Right atrium auricular region (tissue), 2 donors: ENCODE measurements at places on chromosomes 7 and 10.
A peak's percentile ranks its signal among the peaks of the same experiment; 100 is the strongest.

DNA sequence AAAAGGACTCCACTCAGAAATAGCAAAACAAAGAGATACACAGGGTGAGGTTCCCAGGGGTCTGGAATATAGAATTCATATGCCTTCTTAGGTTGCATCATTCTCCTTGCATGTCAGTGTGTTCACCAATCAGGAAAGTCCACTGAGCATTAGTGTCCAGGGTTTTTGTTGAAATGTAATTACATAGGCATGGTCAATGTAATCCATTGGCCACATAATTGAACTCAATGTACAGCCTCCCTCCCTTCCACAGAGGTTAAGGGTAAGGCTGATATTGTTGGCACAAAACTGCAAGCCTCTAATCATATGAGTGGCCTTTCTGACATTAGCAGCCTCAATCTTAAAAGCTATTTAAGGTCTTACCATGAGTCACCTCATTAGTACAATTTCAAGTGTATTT is 736.1 kb upstream of the VSTM2A start:
- no peak for DNase-seq

GRCh38 chr10:16856092-16856491 is 38.9 kb upstream of the RSU1 start:
- no peak for DNase-seq

DNA sequence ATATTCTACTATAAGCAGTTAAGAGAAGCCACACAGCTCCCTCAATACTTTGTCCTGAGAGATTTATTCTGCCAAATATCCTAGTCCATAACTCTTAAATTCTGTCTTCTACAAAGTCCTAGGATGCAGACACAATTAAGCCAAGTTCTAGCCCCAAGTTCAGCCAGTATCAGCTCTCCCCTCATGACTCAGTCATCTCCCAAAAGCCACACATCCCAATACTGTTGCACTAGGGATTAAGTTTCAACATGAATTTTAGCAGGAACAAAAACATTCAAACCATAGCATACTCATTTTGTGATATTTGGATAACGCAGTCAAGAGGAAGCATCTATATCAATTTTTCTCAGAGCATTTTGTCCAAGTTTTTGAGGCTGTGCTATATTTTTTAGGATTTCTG is 277.4 kb downstream of the FZD1 start:
- no peak for DNase-seq

DNA sequence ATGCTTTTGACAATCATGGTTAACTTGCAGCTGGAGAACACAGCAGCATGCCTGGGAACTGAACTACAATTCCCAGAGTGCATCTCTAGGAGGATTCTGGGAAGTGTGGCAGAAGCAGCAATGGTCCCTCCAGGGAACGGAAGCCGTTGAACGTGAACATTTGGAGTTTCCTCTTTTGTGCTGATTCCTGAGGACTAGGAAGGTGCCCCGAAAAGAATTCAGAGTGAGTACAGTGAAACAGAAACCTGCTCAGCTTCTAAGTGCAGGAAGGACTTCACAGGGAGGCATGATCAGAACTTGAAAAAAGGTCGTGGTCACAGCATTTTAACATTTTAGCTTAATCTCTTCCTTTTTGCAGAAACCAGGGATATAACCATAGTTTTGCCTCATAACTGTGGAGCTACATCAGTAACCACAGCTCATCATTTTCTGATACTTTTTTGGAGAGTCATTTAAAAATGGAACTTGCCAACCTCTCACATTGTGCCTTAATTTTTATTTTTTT is at the start of gene NUDT13:
Gene NUDT13, plus strand, starts transcription at position 111 of the 505 bp plus-strand sequence. CDS start 3,911 bp downstream, outside the sequence.
- DNase-seq = peak; percentile 80

- DNase-seq = no peak
These were observed 76.1 kb downstream of the PDSS1 start for GRCh38 chr10:26773633-26774032.

GRCh38 chr10:88661018-88661417 is 3.2 kb upstream of the LIPF start:
- DNase-seq = no peak

DNA sequence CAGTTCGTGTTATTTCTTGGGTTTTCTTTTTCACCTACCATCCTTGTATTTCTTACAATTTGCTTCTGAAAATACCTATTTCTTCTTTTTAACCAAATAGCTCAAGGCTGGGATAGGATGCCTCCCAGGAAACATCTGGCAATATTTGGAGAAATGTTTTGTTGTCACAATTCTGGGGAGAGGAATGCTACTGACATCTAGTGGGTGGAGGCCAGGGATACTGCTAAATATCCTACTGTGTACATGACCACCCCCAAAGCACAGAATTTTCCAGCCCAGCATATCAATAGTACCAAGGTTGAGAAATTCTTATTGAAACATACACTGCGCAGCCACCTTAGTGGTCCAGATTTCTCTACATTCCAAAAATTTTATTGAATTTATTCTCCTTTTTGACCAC is 55.5 kb downstream of the CNTNAP2 start:
- DNase-seq = no peak

- DNase-seq = no peak
These were observed 173.0 kb downstream of the HERPUD2 start for GRCh38 chr7:35521941-35522340.

DNA sequence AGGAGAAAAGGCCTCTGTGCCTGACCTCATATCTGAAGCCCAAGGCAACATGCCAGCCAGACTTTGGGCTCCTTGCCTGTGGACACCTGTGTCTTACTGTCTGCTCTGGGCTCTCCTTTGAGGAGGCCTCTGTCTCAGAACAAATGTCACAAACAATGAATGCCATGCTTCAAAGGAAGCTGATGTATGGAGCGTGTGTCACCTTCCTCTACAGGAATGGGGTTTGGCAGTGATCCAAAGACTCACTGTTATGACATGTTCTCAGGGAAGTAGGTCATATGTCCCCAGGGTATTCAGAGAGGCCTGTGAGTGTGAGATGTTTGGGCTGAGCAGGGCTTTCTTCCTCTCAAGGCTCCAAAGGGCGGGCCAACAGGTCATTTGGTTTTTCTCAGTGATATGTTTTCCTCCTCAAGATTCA is 38.4 kb downstream of the PTPRE start:
- peak; percentile 54 for DNase-seq

GRCh38 chr7:31256506-31256905 is 84.0 kb downstream of the NEUROD6 start:
- no peak for DNase-seq

GRCh38 chr7:20440472-20441105 is 109.9 kb downstream of the ITGB8 start:
- DNase-seq = no peak

- peak; percentile 90 for DNase-seq
These were observed 4.3 kb upstream of the MARVELD1 start for GRCh38 chr10:97708976-97709946.

DNA sequence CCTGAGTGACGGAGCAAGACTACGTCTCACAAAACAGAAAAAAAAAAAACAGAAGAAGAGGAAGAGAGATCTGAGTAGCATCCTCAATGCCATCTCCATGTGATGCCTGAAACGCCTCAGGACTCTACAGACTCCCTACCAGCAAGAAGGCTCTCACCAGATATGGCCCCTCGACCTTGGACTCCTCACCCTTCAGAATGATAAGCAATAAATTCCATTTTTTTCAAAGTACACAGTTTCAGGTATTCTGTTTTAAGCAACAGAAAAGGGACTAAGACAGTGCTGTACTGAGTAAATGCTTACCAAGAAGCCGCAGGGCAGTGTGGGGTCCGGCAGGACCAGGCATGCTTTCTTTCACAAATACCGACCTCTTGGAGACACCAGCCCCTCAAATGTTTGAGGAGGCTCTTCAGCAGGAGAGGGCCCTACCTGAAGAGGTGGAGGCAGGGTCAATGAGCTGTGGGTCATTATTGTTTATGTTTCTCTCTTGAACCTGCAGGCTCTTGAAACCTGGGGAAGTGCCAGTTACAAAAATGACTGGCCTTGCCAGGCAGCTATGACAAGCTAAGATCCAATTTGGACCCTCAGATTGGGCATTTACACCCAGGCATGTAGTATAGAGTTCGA is 204.1 kb upstream of the LYZL1 start:
- no peak for DNase-seq

GRCh38 chr10:789831-790701 is 100.6 kb upstream of the DIP2C start:
- DNase-seq = peak; percentile 54

GRCh38 chr10:35058134-35058533 is 32.0 kb downstream of the CUL2 start:
- no peak for DNase-seq

- DNase-seq = no peak
These were observed 14.6 kb downstream of the PARP12 start for GRCh38 chr7:140048138-140048537.

DNA sequence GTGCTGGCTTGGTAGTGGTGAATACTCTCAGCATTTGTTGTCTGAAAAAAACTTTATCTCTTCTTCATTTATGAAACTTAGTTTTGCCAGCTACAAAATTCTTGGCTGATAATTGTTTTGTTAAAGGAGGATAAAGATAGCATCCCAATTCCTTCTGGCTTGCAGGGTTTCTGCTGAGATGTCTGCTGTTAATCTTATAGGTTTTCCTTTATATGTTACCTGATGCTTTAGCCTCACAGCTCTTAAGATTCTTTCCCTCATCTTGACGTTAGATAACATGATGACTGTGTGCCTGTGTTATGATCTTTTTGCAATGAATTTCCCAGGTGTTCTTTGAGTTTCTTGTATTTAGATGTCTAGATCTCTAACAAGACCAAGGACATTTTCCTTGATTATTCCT is 9.9 kb upstream of the MRPS33 start:
- no peak for DNase-seq

GRCh38 chr10:30396293-30396692 is 37.7 kb upstream of the MAP3K8 start:
- no peak for DNase-seq

- DNase-seq = no peak
These were observed 60.2 kb downstream of the STK17A start for GRCh38 chr7:43642897-43643630.

GRCh38 chr7:118184565-118184940 is 589 bp downstream of the LSM8 start:
- DNase-seq = no peak

DNA sequence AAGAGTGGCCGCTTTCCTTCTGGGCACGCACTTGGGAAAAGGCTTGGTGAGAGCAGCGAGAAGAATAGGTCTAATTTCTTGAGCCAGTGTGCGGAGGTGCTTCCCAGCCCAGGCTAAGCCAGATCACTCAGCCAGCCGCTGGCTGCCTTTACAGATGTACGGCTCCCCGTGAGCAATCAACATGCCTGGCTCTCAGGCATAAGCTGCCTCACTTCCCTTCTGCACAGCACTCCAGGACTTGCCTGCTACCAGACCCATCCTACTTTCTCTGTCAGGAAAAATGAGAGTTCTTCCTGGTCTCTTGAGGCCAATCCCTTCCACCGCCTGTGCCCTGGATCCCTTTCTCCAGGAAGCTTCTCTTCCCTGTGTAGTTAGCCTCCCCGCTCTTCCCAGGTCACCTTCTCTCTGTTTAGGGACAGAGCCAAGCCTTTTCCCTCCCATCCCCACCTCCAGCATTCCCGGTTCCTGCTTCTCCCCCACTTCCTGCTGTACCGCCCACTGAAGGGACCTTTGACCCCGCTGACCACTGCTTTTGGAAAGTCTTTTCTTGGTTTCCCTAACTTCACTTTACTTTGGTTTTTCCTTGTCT is 1.1 kb upstream of the ACTR3C start:
- DNase-seq = no peak

DNA sequence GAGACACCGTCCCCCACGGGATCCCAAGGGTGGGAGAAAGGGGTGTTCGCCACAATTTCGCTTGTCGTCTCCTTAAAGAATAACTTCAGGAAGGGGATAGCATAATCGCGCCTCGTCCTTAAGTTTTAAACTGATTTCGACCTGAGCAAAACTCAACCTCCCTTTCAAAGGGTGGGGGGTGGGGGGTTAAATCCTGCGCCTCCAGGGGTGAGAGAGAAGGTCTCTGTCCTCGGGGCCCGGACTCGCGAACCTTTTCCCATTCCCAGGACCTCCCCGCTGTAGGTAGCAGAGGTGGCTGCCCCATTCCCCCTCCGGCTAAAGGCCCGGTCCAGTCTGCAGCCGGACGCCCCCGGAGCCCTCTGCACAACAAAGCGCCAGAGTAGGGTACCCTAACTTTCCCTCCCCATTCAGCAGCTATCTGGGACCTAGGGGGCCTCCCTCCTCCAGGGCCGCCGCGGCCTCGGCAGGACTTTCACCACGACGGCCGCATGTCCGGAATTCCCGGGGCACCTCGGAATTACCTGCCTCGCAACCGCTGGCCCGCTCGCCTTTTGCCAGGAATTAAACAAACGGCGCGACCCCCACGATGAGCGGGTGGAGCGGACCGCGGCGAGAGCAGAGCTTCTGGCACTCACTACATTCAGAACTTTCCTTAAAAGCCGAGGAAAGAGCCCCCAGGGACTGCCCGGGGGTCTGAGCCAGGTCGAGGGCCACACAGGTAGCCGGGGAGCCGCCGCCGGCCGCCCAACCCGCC is 1.7 kb downstream of the CDK6 start:
- DNase-seq = no peak

GRCh38 chr7:103766660-103767059 is 222.8 kb downstream of the RELN start:
- DNase-seq = no peak

DNA sequence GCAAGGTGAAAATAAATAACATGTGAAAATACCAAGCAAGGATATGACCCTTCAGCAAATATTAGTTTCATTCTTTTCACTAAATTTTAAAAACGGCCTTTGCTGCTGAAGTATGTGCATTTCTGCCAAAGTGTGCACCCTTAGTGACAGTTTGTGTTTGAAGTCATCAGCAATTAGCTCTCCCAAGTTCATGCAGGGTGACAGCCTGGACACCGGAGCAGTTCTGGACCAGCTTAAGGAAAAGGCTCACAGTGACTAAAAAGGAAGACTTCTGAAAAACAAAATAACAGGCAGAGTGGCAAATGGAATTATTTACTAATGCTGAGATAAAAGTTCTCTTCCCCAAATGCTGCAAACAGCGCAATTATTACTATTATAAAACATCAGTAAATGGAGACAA is 69.3 kb upstream of the NEBL start:
- DNase-seq = no peak

- peak; percentile 92 for DNase-seq
These were observed 180.2 kb upstream of the FZD8 start for GRCh38 chr10:35822316-35822715.

GRCh38 chr7:15729746-15730145 is 43.3 kb upstream of the MEOX2 start:
- DNase-seq = no peak

DNA sequence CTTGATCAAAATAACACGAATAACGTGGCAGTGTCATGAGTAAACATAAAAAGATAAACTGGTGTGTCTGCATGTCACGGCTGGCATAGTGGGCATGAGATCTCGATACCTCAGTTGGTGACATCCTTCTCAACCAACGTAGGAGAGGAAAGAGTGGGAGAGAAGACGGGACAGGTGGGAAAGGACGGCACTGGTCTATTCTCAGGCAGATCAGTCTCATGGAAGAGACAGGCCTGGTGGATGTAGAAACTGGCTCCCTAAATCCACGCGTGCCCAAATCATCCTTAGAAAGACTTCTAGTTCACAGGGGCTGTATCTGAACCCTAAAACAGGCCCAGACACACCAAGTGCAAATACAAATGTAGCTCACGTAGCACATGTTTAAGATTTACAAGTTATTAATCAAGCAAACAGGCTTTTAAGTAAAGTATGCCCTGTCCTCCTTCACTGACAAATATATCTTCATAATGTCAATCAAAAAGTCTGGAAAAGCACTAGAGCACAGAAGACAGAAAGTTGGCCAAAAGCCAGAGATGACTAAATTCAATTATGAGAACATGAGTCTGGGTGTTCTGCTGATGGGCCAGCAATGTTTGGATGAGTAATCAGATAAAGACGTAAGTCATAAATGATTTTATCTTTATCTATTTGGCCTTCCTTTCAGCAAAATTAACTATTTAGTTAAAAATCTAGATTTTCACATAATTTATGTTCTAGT is 56.3 kb downstream of the SFMBT2 start:
- no peak for DNase-seq

GRCh38 chr10:71868192-71868697 is 17.2 kb upstream of the PSAP start:
- DNase-seq = peak; percentile 73
